Right forelimb (tissue), 1 donor: ENCODE measurements at places on chromosomes 1 and 21.

DNA sequence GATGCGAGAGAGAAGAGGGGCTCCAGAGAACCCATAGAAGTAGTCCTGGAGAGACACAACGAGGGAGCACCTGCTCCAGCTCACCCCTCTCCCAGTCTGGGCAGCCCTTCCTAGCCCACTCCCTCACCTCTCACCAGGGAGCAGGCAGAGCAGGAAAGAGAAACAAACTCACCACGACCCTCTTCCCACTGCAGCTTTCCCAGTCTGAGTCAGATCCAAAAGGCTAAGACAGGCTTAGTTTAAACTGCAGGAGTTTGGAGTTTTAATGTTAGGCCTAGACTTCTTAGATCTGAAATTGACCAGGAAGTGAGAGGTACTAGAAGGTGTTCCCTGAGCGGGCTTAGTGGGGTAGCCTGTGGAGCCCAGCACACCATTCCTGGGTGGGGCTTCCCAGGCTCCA, 29.6 kb downstream of the SLC1A7 start:
- DNase-seq, result no peak

DNA sequence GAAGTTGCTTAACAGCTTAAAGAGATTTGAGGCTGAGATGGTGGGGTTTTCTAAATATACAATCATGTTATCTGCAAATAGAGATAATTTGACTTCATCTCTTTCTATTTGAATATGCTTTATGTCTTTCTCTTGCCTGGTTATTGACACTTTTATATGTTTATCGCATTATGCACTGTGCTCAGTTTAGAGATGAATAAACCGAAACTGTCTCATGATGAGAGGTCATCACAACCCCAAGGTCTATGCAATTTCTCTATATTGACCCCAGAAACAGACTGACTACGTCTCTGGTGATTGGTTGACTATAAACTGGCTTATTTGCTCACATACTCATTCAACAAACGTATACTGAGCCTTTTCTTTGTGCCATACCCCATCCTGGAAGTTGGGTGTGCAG, 117.9 kb upstream of the NRIP1 start:
- DNase-seq, result no peak

- DNase-seq, result peak; percentile 32
These were observed 2.9 kb downstream of the ADORA1 start for GRCh38 chr1:203130358-203130985.

- DNase-seq, result peak; percentile 32
These were observed 99.5 kb downstream of the BCAR3 start for GRCh38 chr1:93581917-93582850.

DNA sequence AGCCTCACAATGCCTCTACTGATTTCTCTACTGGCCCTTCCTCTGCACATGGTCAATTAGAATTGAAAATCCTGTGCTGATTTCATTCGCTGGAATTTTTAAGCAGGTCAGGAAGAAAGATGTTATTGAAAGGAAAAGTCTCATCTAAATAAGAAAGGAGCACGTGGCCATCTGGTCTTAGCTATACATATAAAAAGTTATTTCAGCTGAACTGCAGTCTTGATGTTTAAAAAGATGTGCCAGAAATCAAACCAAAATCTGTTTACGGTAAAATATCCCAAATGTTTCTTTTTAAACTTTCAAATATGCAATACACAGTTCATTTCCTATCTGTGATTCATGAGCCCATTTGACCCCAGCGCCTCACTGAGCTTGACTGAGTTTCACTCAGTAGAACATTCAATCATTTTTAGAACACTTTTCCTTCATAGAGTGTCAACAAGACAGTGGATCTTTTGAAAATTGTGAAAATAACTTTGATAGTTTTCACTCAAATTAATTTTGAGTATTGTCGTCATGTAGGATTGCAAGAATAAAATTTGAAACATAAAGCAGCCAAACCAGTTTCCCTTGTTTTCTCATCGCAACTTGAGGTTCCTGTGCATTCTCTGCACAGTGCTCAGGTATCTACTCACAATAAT, 293.6 kb downstream of the PTPRC start:
- no peak for DNase-seq

DNA sequence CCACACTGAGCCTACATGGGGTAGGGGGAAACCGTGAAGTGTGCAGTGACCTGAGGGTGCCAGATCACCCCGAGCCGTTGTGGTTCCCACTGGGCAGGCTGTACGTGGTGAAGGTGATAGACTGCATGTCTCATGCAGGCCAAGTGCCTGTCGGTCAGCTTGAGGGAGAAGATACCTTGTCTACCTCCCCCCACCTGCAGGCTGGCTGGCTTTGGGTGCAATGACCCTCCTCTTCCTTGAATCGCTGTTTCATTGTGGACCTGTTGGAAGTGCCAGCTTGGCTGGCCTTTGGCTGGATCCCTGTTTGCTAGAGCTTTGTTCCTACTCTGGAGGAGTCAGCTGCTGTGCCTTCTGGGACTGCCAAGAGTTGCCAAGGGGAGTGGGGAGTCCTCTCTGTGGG, 92.5 kb downstream of the GALNT2 start:
- DNase-seq, result no peak

DNA sequence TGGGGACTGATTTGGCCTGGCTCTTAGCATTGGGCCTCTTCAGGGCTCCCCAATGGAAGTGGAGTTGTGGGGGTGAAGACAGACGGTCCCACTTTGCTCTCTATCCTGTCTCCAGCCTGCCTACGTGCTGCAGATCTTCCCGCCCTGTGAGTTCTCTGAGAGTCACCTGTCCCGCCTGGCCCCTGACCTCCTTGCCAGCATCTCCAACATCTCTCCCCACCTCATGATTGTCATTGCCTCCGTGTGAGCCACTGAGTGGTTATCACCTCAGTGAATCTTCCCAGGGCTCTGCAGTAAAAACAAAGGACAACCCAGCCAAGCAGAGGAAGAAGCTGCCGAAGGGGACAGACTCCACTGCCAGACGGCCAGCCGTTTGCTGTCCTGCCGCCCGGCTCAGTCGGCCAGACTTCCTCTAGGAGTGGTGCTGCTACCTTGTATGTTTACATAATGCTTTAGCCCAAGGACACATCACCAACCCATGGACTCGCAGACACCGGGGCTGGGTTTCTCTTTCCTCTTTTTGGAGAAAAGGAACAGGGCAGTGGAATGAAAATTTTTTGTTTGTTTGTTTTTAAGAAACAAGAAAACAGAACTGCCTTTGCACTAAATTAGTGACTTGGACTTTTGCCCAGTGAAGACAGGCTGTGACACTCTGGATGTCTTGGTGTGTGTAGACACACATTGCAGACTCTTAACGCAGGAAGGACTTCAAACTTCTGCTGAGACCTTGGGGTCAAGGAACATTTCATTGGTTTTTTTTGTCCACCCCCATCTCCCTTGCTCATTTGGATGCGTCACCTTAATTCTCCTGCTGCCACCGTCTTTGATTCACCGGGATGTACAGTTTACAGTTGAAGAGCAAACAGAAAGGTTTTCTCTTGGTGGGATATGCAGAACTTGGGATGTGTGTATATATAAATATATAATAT, 36.5 kb downstream of the ZBTB17 start:
- DNase-seq, result no peak

- no peak for DNase-seq
These were observed 217.7 kb upstream of the IRF2BP2 start for GRCh38 chr1:234827656-234828055.

DNA sequence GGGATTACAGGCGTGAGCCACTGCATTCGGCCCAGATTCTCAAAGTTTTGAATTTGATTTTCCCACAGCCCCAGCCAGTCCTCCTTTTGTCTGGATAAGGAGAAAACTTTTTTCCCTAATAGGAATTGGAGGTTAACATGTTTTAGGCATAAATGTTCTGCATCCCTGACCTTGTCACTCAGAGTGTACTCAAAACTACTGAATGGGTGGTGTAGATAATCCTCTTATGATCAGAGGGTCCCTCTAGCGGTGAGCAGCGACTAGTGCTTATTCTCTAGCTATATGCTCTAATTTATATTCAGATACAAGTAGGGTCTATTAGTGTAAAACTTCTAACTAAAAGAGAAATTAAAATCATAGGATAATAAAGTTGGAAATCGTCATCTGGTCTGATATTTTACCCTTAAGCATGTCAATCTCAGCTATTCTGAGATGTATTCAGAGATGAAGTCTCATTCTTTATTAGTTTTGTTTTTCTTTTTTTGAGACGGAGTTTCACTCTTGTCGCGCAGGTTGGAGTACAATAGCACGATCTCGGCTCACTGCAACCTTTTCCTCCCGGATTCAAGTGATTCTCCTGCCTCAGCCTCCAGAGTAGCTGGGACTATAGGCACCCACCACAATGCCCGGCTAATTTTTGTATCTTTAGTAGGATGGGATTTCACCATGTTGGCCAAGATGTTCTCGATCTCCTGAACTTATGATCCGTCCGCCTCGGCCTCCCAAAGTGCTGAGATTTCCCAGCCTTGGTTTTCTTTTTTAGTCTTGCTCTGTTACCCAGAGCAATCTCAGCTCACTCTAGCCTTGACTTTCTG, 2.7 kb upstream of the PSMD4 start:
- peak; percentile 49 for DNase-seq

DNA sequence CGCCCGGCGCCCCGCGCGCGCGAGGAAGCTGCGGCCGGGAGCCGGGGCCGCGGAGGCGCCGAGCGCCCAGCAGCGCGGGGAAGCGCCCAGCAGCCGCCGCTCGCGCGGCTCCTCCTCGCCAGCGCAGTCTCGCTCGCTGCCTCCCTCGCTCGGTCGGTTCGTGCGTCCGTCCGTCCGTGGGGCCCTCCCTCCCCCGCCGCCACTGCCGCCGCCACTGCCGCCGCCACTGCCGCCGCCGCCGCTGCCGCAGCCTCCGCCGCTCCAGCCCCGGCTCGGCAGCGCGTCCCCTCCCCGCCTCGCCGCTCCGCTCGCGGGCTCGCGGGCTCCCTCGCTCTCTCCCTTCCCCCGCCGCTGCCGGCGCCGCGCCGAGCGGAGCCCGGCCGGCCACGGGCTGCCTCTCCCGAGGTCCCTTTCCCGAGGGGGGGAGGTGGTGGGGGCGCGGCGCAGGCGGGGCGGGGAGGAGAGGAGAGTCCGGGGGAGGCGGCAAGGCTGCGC, at the start of gene KCND3:
TSS of gene KCND3 (minus strand) at position 138 of the 495 bp plus-strand sequence.
- DNase-seq, result peak; percentile 59

- no peak for DNase-seq
These were observed 14.7 kb downstream of the PROX1 start for GRCh38 chr1:214002472-214002871.

DNA sequence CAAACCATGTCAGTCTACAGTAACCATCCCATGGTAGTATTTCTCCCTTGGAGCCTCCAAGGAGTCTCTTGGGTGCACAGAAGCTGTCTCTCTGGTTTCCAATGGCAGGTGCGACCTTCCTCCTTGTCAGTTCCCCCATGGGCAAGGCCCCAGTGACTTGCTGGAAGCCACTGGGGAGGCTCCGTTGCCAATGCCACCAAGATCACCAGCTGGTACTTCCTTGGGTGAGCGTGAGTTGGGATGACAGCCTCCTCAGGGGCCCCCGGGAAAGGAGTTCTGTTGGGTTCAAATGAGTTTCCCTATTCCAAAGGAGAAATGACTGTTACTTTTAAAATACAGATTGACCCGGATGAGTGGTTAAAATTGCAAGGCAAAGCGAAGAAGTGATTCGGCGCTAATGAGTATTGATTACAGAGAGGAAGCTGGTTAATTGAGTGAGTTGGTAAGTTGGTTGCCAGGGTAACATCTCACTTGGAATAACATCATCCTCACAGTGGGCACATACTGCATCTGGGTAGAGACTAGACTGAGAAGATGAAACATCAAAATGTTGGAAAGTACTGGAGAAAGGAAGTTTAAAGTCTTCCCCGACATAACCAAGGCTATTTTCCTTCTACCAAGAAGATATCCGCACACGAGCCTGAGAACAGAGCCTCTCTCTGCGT, 53.0 kb upstream of the LAPTM5 start:
- no peak for DNase-seq

DNA sequence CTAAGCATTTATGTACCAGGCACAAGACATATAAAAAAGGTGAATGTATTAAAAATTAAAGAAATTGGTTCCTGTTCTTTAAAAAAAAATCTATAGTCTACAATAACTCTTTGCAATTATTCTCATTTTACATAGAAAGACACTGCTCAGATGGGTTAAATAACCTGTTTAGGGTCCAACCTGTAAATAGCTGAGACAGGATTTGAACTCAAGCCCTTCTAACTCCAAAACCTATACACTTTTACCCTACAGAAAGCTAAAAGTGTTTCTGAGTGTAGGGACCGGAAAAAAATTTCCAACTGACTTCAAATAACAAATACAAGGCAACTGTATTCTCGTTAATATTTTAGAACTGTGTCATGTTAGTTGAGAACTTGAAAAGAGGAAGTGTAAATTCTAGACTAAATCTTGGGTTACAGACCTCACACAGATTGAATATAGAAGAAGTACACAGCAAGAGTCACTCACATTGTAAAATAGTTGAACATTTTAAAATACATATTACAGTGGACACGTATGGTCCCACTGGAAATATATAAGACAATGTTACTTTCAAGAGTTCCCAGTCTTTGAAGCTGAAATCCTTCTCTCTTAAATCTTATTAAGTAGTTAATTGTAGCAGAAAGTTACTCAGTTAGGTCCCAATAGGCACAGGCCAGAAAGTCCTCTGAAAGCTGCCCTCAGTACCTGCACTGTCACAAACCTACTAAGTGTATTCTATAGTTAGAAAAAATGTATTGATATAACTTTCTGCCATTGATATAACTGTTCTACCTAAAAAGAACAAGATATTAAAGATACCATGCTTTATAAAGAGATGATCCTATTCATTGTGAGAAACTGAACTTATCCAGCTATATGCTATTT, 7.3 kb downstream of the EDEM3 start:
- no peak for DNase-seq

- DNase-seq, result no peak
These were observed 216.6 kb downstream of the ST6GALNAC3 start for GRCh38 chr1:76291191-76291590.

DNA sequence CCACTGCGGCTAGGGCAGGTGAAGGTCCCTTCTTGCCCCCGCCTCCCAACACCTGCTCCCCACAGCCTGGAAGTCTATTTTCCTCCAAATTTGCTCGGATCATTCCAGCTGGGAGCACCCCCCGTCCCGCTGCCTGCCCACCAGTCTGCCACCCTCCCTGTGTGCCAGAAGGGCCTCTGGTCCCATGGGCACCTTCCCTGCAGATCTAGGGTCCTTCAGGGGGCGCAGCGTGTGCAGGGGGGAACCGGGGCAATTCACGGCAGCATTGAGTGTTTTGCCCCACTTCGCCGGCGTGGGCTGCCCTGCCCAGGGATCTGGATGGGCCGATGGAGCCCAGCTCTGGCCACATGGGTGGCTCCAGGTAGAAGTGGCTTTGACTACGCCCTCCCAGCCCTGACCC, 26.3 kb upstream of the PEX10 start:
- DNase-seq, result no peak

- no peak for DNase-seq
These were observed 11.8 kb upstream of the RPF1 start for GRCh38 chr1:84467298-84467697.

- DNase-seq, result no peak
These were observed 77.3 kb upstream of the AKT3 start for GRCh38 chr1:243927381-243927780.

DNA sequence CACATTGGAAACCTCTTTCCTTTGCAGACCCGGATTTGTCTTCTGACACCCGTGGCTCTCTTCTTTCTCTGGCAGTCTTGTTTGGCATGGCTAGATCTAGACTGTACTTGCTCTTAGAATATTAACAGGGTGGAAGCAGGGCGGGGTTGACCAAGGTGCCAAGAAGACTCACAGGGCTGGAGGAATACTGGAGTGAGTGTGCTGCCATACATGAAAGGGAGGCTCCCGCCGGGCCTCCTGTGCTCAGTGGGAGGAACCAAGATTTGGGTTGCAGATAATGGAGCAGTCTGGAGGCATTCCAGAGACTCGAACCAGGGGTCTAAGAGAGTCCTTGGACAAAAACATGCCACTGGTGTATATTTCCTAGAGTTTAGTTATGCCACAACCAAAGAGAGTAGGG, 27.6 kb upstream of the SNX27 start:
- DNase-seq, result no peak

- no peak for DNase-seq
These were observed 244.8 kb upstream of the SPAG17 start for GRCh38 chr1:118429856-118430255.
